ENCODE measurements at places on chromosomes 16 and 17. TPM values are rescaled to one million over a fixed set of nuclear protein-coding genes. Genes with fewer than 3 reads are reported as not detected.
A peak's percentile ranks its signal among the peaks of the same experiment; 100 is the strongest.

GRCh38 chr17:61362852-61363600 lies 36.6 kb upstream of the TBX2 start:
- no peak for DNase-seq

GRCh38 chr17:17766077-17766743 lies 70.6 kb downstream of the SREBF1 start:
- DNase-seq: no peak

DNA sequence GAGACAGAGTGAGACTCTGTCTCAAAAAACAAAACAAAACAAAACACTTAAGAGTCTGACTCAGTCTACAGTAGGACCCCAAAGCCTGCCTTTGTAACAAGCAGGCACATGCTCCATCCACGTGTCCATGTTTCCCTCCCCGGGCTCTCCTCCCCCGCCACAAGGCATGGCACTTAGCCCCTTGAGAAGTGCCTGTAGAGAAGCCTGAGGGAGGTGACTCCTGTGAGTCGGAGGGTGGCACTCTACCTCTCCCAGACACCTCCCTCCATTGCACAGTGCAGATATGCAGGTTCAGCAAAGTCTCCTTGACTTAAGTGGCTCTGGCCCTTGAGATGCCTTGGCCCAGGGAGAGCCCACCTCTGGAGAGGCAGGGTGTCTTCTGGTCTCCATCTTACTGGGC lies 6.8 kb downstream of the FHOD1 start:
- peak; percentile 46 for DNase-seq

DNA sequence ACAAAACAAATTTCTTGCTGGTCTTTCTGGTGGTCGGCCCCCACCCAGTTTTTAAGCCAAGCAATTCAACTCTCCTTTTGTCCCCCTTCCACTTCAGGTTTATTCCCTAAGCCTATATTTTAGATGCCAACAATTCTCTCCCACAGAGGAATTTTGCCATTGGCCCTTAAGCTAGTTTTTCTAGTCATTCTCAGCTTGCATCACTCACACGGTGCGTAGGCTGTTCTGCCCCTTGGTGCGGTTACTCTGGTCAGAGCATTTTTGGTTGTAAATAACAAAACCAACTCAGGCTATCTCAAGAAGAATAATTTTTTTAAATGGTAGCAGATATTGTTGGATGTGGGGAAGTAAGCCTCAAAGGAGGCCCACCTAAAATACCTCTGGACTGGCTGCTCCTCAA lies 33.7 kb upstream of the DYNLL2 start:
- no peak for DNase-seq

GRCh38 chr16:59469266-59469665 lies 735.1 kb upstream of the GOT2 start:
- DNase-seq: no peak

GRCh38 chr17:30309591-30309990 lies 17.8 kb upstream of the BLMH start:
- DNase-seq: no peak

WSCD1 gene
- 18.7 TPM for total RNA-seq

CSH1 gene
- not detected for total RNA-seq

NLRC3 gene
- total RNA-seq: 1.4 TPM
